ENCODE measurements at places on chromosomes 13 and 19.

- peak; percentile 73 for DNase-seq
Observed at GRCh38 chr19:48319647-48320541, 5.5 kb upstream of the EMP3 start.

- DNase-seq, result peak; percentile 96
Observed at GRCh38 chr19:11155373-11156120, at the start of gene SPC24. SPC24 (minus strand) TSS chr19:11155782; CDS start chr19:11155776, 6 bp downstream.

DNA sequence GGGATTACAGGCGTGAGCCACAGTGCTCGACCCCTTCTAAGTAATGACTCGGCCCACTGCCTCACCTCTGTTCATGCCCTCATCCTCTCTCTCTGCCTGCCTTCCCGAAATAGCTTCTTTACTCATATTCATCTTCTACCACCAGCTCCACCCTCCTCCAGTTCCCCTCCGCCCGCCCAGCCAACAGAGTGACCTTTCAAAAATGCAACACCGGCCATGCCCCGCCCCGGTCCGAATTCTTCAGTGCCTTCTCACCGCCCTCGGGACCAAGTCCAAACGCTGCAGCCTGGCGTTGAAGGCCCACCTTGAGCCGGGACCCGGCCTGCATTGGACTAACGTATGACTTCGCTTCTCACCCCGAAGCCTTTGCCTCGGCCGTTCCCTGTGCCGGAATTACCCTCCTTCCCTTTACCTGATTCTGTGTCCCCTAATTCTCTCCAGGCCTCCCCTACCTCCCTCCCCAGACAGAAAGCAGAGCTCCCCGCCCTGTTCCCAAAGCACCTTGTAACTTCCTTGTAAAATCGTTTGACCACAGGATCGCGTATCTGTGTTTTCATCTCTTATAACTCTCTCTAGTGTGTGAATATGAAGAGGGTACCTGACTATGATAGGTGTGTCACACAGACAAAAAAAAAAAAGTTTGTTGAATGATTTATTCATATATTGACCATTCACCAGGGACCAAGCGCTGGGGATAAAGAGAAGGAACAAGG is 8.1 kb upstream of the MUC16 start:
- no peak for DNase-seq

- DNase-seq, result no peak
Observed at GRCh38 chr13:52994051-52994450, 34.6 kb upstream of the OLFM4 start.

GRCh38 chr19:31220540-31220939 is 128.7 kb downstream of the TSHZ3 start:
- DNase-seq, result peak; percentile 41

- DNase-seq, result no peak
Observed at GRCh38 chr19:49906879-49907564, 10.3 kb upstream of the IL4I1 start.

DNA sequence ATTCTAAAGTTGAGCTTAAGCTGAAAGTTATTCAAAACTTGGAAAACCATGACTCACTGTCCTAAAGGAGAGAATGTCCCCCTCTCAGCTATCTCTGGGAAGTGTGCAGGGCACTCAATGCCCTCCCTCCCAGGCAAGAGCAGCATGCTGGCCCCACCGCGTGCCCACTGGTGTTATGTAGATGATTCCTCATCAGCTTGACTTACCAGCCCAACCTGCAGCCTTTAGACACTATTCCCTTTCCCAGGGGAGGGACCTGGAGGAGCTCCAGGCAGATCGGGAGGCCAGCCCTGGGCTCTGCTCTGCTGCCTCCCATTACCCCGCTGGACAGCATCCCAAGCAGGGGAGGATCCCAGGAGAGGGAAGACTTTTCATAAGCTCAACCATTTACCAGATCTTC is 124.6 kb downstream of the FGF14 start:
- no peak for DNase-seq

DNA sequence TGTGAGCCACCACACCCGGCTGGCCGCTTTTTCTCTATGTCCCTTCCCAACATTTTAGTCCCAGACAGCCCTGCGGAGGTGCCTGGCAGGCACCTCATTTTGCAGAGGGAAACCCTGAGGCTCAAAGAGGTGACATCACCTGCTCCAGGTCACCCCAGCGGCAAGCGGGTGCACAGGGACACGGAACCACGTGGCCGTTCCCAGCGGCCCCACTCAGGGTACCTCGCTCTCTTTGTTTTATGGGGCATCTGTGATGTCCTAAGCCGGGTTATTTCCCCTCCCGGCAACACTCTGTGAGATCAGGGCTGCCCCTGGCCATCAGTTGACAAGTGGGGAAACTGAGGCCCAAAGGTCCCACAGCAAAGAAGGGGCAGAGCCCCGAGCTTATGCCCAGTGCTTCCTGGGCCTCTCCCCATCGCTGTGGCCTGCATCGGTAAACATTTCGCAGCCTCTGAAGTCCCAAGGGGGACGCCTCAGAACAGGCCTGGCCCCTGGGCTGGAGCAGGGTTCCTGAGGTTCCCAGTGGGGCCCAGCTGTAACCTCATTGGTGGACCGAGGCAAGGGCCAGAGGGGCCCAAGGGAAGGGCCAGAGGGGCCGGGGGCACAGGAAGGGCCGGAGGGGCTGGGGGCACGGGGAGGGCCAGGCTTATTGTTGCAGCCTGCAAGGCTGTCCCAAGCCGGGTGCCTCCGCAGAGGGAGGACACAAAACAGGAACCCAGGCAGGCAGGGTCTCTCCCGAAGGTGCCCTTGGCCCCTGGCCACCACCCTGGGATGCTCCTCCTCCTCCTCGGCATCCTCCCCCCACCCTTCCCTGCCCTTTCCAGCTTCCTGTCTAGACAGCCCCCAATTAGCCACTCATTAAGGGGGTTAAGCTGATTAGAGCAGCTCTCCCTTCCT is 39.0 kb downstream of the SMIM24 start:
- DNase-seq, result no peak

GRCh38 chr19:51777570-51778462 is 16.8 kb downstream of the FPR2 start:
- DNase-seq, result peak; percentile 59

GRCh38 chr13:34502011-34502410 is 440.1 kb upstream of the NBEA start:
- no peak for DNase-seq

- no peak for DNase-seq
Observed at GRCh38 chr19:13005861-13006370, 10.6 kb downstream of the NFIX start.

GRCh38 chr13:58081301-58081820 is 449.8 kb downstream of the PCDH17 start:
- no peak for DNase-seq

DNA sequence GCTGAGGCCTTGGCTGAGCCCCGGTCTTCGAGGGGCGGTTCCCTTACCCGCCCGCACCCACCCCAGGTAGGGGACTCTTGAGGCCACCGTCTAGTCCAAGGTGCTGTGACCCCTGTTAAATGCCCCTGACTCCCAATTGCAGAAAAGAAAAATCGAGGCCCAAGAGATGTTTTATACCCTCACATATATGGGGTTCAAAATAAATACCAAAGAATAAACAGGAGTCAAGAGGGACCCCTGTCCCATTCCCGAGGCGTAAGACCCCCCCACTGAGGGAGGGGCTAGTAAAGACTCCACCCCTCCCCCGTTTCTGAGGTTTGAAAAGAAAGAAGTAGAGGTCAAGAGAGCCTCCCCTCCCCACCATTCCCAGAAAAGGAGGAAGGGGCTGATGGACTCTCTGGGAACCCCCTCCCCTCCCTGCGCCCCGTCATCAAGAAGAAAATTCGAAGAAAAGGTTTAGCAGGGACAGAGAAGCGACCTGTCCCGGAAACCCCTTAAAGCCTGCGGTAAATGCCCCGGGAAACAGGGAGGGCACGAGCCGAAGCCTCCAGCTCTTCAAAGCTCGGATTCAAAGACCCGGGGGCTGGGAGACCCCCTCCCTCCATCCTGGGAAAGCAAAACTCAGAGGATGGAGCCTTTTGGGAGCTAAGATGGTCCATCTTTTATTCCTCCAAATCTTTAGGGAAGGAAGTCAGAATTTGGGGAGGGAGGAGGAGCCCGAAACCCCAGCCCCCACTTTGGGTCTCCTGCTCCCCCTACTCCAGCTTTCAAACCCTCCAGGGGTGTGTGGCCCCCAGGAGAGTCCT is 755 bp upstream of the RAB3A start:
- peak; percentile 66 for DNase-seq

- DNase-seq, result no peak
Observed at GRCh38 chr13:25165663-25166062, 6.4 kb downstream of the AMER2 start.

- no peak for DNase-seq
Observed at GRCh38 chr19:44061038-44061437, 9.2 kb downstream of the ZNF223 start.

DNA sequence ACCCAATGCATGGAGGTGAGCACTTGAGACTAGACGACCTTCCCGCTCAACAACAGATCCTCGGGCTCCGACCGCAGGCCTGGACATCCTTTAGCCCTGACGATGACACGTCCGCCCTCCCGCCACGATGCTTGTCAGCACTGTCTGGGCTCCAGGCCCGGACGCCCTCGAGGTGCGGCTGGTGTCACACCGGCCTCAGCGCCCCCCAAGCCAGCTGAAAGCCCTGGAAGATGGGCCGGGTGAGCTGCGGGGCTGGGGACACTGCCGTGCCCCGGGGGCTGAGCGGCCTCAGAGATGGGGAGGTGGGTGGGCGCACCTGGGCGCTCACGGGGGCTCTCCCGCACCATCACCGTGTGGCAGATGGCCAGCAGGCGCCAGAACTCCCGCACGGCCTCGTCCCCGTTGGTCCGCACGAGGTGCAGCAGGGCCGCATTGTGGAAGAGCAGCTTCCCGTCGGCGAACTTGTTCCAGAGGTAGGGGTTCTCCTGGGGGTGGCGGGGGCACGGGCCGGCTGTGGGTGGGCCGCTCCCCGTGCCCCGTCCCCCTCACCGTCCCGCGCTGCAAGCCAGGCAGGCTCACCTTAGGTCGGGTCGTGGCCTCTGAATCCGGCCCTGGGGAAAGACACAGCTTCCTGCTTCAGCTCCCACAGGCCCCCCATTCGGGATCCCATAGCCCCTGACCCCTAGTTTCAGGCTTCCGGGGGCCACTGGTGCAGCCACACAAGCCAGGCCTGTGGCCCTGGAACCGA is 15.5 kb downstream of the ATP8B3 start:
- DNase-seq, result no peak

DNA sequence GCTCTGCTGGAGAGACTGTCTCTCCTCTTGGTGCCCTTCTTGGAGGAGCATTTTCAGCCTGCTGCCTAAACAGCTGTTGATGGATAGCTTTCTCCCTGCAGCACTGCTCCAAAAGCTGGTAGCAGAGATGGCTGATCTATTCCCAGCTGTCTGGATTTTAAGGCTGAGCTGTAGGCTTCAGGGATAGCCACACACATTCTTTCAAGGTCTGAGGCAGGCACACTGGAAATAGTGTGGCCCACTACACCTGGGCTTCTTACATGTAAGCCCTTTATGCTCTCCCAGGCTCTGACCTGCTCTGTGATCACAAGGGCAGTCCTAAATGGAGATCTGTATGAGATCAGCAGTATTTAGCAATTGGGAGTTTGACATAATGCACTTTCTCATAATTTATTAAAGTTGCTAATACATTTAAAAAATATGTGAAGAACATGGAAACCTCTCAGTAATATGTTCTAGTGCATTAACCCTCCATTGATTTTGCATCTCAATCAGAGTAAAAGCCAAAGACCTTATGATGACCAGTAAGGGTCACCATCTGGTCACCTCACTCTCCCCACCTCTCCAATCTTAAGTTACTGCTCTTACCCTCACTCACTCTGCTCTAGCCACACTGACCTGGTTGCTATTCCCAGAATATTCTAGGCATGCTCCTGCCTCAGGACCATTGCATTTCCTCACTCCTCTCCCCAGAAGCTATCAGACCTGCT is 91.6 kb downstream of the MBNL2 start:
- DNase-seq, result no peak

GRCh38 chr13:26682606-26683005 is 78.0 kb downstream of the GPR12 start:
- no peak for DNase-seq

DNA sequence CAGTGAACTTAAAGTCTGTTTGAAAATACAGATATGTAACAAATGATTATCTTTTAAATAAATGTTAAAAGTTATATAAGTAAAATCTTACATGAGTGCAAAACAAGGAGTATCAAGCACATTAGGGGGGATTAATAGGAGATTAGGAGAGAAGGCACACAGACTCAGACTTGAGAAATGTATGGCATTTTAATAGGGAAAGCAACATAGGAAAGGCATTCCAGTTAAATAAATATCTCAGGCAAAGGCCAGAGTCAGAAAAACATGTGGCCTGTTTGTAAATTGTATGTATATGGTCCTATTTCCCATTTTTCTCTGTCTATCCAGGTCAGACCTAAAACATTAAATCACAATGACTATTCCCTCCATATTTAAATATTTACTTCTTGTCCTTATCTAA is 462.7 kb downstream of the GPC6 start:
- DNase-seq, result no peak

DNA sequence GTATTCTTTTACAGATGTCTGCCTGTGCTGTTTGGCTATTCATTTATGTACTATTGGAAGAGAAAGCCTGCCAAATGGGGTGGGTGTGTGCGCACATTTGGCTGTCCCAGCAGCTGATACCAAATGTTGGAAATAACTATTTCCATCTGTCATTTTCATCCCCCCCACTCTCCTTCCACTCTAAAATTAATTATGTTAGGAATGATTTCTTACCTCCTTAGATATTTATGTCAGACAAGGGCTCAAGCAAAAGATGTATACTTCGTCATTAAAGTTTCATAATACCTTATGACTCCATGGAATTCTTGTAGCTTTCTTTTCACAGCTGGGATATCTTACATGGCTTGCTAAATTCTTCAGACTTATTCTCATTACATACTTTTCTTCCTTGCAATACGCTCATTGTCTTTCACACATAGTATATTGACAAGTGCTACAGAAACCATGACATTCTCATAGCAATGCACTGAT is 18.6 kb downstream of the ITM2B start:
- no peak for DNase-seq

DNA sequence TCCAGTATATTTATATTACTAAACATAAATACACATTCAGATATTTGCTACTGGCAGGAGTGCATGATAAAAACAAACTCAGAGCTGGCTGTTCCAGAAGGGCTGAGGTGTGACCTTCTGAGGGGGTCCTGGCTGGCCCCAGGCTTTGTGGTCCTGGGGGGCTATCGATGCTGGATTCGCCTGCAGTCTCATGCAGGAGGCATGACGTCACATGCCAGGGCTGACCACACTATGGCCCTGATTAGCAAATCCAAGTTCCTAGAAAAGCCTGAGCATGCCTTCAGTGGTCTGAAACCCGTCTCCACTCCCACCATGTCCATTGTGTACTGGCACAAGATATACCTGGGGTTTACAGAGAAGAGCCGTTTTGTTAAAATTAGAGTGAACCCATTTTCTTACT is 97.9 kb downstream of the KL start:
- no peak for DNase-seq

DNA sequence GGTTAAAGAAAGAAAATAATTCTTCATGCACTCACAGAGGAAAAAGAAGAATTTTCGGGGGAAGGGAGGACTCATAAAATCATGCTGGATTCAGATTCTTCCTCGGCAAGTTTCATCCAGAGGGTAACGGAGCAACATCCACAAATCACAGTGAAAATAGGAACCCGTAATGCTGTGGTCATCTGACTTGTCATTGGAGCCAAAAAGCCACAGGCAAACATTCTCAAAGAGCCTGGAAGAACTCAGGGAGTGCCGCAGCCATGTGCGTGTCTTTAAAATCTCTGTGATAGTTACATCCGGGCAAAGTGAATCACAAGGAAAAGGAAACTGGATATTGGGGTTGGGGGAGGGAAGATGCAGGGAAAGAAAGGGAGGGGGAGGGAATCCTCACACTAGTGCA is 33.0 kb upstream of the VSTM2B start:
- DNase-seq, result no peak

- no peak for DNase-seq
Observed at GRCh38 chr13:45446181-45446580, 18.6 kb upstream of the COG3 start.

GRCh38 chr13:112842343-112842856 is 126.6 kb upstream of the MCF2L start:
- no peak for DNase-seq

Data from CD4-positive, alpha-beta T cell treated with Interleukin-15 for 1 hour (primary cell).